Right atrium auricular region (tissue), 2 donors: ENCODE measurements at places on chromosomes 3 and 15.
A peak's percentile ranks its signal among the peaks of the same experiment; 100 is the strongest.

DNA sequence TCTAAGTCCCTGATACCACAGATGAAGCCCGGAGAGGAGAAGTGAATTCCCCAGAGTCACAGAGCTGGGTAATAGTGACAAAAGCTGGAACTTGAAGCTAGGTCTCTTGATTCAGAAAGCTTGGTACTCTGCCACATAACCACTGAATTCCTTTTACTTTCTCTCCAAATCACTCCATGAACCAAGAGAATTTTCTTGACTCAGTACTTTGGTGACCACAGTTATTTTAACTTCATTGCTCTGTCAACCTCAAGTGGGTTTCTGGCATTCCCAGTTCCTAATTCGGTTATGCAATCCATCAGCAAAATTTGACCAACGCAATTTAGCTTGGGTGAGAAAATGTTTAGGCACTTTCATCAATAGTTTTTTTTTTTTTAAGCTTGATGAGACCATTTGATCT lies 61.0 kb upstream of the PPARG start:
- DNase-seq, result no peak

GRCh38 chr3:195508185-195508584 lies 34.9 kb downstream of the PPP1R2 start:
- no peak for DNase-seq

- DNase-seq, result peak; percentile 75
Observed at GRCh38 chr3:50323614-50324199, 1.2 kb upstream of the HYAL2 start.

- no peak for DNase-seq
Observed at GRCh38 chr3:48431224-48432029, 1.5 kb upstream of the PLXNB1 start.

- DNase-seq, result no peak
Observed at GRCh38 chr15:66865622-66866611, 163.9 kb downstream of the SMAD6 start.

- no peak for DNase-seq
Observed at GRCh38 chr3:129384594-129385323, 43.7 kb downstream of the EFCAB12 start.

DNA sequence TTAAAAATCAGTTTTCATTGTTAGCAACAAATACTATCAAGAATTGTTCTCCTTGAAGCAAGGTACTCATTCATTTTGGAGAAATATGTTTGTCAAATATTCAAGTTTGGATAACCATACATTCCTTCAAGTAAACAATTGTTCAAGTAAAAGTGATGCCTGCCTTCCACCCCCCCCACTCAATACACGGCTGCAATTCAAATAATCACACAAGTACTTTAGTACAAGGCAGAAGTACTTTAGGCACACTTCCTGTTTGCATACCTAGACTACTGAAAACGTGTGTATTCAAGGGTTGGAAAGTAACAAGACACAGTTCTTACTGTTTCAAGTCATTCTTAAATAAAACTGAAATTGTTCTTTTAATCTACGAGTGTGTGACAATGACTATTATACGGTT lies 45.4 kb downstream of the TJP1 start:
- no peak for DNase-seq

DNA sequence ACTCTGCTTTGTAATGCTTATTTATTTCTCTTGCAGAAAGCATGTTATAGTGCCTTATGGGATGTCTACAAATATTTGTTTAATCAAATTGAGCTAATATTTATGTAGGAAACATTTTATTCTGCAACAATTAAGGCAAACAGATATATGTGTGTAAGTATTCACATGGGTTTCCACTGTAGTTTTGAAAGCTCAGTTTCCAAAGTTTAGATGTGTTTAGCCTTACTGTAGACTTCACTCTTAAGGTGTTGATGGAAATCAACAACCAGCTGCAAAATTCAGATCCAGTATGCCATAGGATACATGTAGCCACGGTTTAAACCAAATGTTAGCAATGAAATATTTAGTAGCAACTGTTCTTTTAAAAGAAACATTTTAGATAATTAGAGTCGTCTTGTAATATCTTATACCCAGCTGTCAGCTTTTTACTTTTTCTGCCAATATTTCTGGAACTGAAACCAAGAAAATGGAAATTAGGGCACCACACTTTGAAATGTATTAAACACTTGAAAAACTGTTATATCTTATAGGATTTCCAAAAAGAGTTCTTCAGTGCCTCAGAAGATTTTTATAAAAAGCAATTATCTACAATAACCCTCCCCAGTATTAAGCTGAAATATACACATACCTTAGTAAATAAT lies 18.5 kb downstream of the PIK3CA start:
- DNase-seq, result no peak

DNA sequence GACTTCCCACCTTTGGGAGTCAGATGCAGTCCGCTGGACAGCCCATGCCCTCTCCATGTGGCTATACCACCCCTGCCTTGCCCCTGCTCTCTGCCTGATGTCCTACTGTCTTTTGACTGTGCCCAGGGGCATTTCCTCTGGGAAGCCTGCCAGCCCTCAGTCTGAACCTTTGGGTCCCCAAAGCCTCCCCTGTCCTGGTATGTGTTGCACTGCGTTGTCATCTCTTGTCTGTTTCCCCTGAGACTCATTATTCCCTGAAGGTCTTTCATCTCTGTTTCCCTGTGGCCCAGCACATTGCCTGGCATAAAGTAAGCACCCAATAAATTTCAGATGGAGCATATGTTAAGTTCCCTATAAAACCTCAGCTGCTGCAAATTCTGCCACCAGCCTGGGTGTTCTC lies 236.6 kb upstream of the CTDSPL start:
- DNase-seq, result no peak

DNA sequence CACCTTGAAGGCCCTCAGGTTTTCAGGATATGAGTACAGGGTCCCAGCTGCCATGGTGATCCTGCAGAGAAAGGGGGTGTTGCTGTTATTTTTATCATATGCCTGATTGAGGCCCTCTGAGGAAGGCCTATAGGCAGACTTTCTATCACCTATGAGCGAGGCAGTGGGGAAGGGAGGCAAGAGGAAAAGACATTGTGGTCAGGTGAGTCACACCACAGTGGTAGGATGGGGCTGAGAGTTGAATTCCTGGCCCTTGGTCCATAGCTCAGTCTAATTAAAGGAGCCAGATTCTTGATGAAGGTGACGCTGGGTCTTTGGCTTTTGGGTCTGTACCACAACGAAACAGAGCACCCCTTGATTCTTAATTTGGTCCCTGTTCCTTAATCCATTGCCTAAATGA lies 72.7 kb downstream of the ZNF621 start:
- DNase-seq, result no peak

GRCh38 chr15:64456634-64457108 lies 3.7 kb upstream of the ZNF609 start:
- DNase-seq, result no peak

DNA sequence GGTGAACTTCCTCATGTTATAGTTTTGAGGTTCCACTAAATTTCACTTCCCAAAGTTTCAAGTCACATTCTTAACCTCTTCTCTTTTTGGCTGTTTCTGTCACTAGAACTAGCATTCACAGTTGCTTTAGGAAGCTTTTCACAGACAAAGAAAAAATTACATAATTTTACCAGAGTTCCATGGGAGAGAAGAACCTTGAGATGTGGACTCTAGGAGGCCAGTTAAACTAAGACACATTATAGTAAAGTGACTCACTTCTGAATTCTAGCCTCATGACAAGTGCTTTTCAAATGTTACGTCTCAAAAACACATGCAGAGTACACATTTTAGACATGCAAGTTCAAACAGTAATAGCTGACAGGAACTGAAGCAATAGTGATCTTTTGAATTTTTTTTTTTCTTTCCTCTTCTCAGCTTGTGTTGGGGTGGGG lies 39.9 kb upstream of the LRTM1 start:
- no peak for DNase-seq

GRCh38 chr15:99732751-99733267 lies 428 bp downstream of the LYSMD4 start:
- DNase-seq, result no peak

DNA sequence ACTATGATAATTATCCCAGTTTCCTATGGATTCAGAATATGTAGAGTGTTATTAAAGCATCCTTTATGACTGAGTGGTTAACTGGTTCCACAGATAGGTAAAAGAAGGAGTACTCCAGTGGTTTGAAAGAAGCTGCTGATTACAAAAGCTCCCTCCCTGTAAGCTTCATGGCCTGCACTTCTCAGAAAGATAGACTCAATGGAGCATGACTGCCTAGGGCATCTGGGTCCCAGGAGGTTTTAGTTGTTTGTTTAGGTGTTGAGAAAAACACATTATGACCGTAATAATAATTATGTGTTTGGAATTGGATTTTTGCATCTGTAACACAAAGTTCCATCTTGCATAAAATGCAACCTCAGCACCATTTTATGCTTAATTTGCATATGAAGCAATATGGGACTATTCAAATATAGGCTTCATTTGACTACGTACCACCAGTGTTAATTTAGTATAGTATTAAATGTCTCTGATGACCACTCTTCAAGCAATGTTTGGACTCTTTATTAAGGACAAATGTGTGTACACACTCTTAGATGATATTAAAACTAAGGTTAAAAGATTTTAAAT lies 121.1 kb downstream of the ROBO2 start:
- DNase-seq, result no peak

DNA sequence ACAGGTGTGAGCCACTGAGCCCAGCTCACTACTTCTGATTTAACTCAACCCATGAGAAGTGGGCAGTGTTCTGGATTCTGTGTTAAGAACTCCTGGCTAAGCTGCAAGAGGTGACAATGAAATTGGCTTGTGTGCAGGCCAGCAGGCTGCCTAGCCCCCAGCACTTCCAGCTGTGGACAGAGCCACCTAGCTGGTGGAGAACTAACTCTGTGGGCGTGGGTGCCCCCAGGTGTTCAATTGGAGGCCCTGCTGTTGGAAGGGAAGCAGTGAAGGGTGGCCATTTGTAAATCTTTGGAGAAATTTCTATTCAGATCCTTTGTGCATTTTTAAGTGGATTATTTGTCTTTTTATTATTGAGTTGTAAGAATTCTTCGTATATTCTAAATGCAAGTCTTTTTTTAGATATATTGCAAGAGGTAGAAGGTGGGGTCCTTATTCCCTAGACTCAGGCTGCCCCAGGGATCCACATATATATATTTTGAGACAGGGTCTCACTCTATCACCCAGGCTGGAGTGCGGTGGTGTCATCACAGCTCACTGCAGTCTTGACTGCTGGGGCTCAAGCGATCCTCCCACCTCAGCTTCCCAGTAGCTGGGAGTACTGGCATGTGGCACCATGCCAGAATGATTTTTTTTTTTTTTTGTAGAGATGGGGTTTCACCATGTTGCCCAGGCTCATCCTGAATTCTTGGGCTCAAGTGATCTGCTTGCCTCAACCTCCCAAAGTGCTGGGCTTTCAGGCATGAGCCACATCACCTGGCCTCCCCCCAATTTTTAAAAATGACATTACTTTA lies 7.2 kb upstream of the SCAMP5 start:
- DNase-seq, result no peak

DNA sequence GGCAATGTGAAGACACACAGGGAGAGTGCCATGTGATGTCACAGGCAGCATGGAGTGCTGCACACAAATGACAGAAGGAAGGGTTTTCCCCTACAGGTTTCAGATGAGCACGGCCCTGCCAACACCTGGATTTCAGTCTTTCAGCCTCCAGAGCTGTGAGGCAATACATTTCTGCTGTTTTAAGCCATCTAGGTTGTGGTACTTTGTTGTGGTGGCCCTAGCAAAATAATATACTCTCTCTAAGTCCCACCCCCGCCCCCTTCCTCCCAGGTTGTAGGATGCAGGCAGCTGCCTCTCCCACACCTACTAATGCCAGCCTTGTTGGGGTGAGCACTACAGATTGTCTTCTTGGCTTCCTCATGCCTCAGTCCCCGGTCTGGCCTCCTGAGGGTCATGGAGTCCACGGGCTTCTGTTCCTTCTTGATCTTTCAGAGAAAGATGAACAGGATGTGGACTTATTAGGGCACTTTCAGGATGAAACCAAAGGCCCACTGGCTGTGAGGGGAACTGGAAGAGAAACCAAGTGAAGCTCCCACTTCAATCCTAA lies 180.0 kb downstream of the CD47 start:
- DNase-seq, result no peak

- DNase-seq, result no peak
Observed at GRCh38 chr15:73746261-73746660, 6.9 kb downstream of the INSYN1 start.

- DNase-seq, result peak; percentile 16
Observed at GRCh38 chr3:56975567-56975966, 84.9 kb upstream of the SPATA12 start.

DNA sequence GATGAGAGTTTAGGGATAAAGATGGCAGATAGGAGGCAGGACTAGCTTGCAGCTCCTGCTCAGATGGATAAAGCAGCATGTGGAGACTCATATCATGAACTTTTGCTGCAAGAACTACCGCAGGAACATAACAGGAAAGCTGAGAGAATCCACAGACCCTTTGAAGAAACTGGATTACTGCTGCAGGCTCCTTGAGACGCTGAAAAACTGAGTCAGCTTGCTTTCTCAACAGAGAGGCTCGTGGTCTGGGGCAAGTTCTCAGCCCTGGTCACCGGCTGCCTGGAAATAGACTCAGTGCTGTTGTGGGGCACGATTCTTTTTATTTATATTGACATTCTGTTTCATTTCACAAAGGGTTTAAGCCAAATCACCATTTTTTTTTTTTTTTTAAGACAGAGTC lies 28.8 kb upstream of the TRIM59 start:
- no peak for DNase-seq

DNA sequence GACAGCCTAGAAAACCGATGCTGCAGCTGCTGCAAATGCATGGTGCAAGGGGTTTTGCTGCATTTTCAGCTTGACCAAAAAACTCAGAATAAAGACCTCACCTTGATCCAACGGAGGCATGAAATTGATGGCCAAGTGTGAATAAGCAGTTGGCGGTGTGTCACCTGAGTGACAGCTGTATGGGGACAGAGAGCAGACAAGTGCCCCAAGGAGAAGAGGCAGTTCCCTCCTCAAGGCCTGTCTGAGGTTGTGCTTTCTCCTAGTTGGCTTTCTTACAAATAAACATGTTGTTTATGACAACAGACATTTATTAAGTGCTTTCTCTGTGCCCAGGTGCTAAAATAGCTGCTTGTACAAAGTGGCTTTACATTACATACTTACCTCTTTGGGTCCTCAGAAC lies 10.3 kb downstream of the PGPEP1L start:
- DNase-seq, result no peak

- DNase-seq, result no peak
Observed at GRCh38 chr15:36951731-36952247, 148.6 kb downstream of the MEIS2 start.

DNA sequence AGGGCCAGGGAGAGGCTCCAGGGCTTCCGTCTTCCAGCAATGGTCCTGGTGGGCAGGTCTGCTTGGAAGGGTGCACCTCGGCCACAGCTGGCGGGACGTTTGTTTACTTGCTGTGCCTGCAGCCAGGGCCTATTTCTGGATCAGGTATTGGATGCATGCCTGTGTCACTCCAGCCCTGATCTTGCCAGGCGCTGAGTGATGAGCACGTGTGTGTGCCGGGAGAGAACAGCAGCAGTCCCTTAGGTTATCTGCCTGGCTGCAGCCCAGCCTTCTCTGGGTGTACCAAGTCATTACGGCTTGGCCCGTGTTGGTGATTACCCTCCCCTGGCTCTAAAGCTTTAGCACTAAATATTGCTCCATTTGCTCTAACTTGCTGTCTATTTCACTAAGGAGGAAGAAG lies 14.9 kb downstream of the CCDC32 start:
- DNase-seq, result peak; percentile 71
